Fibroblast of lung (primary cell): ENCODE measurements at places on chromosomes 12 and 14. TPM values are rescaled to one million over a fixed set of nuclear protein-coding genes. Genes with fewer than 3 reads are reported as not detected.

OAS3 gene
- 2.6 and 3.5 TPM in 2 replicates for total RNA-seq

STK38L gene
- total RNA-seq, result 16.5 and 18.0 TPM in 2 replicates

GARIN6 gene
- not detected in 2 replicates for total RNA-seq

BRI3BP gene
- total RNA-seq, result 2.5 and 2.6 TPM in 2 replicates

SLC6A12 gene
- total RNA-seq, result under 0.01 TPM in 1 of 2 replicates, not detected in the other

DDX55 gene
- 13.9 and 14.9 TPM in 2 replicates for total RNA-seq

BATF gene
- 0.50 and 0.51 TPM in 2 replicates for total RNA-seq

CLEC2B gene
- 15.7 and 26.2 TPM in 2 replicates for total RNA-seq

FOXA1 gene
- total RNA-seq, result under 0.01 TPM in 2 replicates

OR10A7 gene
- not detected in 2 replicates for total RNA-seq

CDKL1 gene
- total RNA-seq, result 14.1 and 22.8 TPM in 2 replicates

ITGB7 gene
- 0.26 and 0.50 TPM in 2 replicates for total RNA-seq

TMEM229B gene
- total RNA-seq, result 0.77 and 0.99 TPM in 2 replicates

EML5 gene
- total RNA-seq, result 0.66 and 0.77 TPM in 2 replicates

KRT6C gene
- total RNA-seq, result not detected in 2 replicates

NPAS3 gene
- 0.26 and 0.50 TPM in 2 replicates for total RNA-seq

RIMBP2 gene
- under 0.01 and 0.17 TPM in 2 replicates for total RNA-seq

KRT73 gene
- not detected in 2 replicates for total RNA-seq

TRHDE gene
- 5.9 and 7.3 TPM in 2 replicates for total RNA-seq

SSPN gene
- total RNA-seq, result 9.8 and 18.5 TPM in 2 replicates

WNK1 gene
- total RNA-seq, result 67.3 and 130 TPM in 2 replicates

GYS2 gene
- not detected in 2 replicates for total RNA-seq

RNASE9 gene
- total RNA-seq, result not detected in 2 replicates

CHFR gene
- 21.6 and 28.2 TPM in 2 replicates for total RNA-seq

SART3 gene
- total RNA-seq, result 62.1 and 157 TPM in 2 replicates

SMOC1 gene
- not detected in 2 replicates for total RNA-seq

ZNF891 gene
- 1.0 and 1.2 TPM in 2 replicates for total RNA-seq

ACSM4 gene
- total RNA-seq, result not detected in 2 replicates

FSCB gene
- not detected in 2 replicates for total RNA-seq

CLEC6A gene
- total RNA-seq, result not detected in 2 replicates

ACSS3 gene
- total RNA-seq, result 32.9 and 47.4 TPM in 2 replicates

FITM1 gene
- total RNA-seq, result under 0.01 TPM in 1 of 2 replicates, not detected in the other

BICD1 gene
- total RNA-seq, result 10.0 and 12.4 TPM in 2 replicates

IL31 gene
- not detected in 2 replicates for total RNA-seq

CIROP gene
- 0.17 and 1.0 TPM in 2 replicates for total RNA-seq
